ENCODE measurements at places on chromosomes 2 and 18. TPM values are rescaled to one million over a fixed set of nuclear protein-coding genes. Genes with fewer than 3 reads are reported as not detected.

- no peaks in the 10 kb centered on the region for H3K36me3 ChIP-seq
- no peaks in the 10 kb centered on the region for H3K27me3 ChIP-seq
- no peak for DNase-seq
Measured at GRCh38 chr2:19800796-19801195, 101.0 kb downstream of the TTC32 start.

- H3K27ac ChIP-seq: no peak overlapping the region
- no peak for DNase-seq
- H3K36me3 ChIP-seq: no peaks in the 10 kb centered on the region
- no peaks in the 10 kb centered on the region for H3K4me1 ChIP-seq
Measured at GRCh38 chr2:206635015-206635414, 7.3 kb upstream of the FAM237A start.

- peaks cover 16% of the 10 kb centered on the region for H3K4me1 ChIP-seq
- H3K36me3 ChIP-seq: peaks cover 19% of the 10 kb centered on the region
- no peaks in the 10 kb centered on the region for H3K27me3 ChIP-seq
Measured at GRCh38 chr2:171389780-171390179, 44.0 kb downstream of the METTL8 start.

DNA sequence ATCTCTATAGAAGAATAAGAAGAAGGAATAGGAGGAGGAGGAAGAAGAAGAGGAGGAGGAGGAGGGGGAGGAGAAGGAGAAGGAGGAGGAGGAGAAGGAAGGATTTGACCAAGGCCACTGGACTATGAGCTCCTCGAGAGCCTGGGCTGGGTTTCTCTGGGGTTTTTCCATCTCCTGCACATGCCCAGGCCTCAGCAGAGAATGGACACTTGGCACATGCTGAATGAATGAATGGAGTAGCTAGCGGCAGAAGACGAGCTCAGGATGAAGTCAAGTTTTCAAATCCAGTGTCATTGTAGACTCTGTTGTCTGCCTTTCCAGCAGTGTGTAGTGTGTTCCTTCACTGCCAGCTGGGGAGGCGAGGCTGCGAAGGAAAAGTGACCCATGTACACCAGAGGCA, 2.2 kb downstream of the MYO7B start:
- H3K27ac ChIP-seq: no peak overlapping the region
- no peak overlapping the region for H3K4me3 ChIP-seq
- no peaks in the 10 kb centered on the region for H3K4me1 ChIP-seq
- no peaks in the 10 kb centered on the region for H3K27me3 ChIP-seq
- DNase-seq: no peak

DNA sequence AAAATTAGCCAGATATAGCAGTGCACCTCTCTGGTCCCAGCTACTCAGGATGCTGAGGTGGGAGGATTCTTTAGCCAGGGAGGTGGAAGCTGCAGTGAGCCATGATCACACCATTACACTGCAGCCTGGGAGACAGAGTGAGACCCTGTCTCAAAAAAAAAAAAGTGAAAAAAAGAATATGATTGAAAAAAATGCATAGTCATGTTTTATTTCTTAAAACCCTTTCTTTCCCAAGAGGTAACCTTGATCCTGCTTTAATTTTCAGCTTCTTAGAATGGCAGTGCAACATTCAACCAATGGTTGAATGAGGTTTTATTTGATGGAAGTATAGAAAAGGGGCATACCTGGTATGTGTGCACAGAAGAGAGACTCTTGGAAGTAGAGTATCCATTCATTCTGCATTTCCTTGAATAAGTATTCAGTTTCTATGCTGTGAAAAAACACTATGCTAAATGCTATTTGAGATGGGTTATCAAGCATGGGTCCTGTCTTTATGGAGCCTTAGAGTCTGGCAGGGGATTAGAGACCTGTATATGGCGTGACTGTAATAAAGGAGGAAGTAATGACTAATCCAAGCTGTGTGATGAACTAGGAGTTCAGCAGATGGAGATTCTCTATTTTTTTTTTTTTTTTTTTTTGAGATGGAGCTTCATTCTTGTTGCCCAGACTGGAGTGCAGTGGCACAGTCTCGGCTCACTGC, 146.3 kb downstream of the WDSUB1 start:
- no peak for DNase-seq
- H3K27me3 ChIP-seq: no peaks in the 10 kb centered on the region
- no peaks in the 10 kb centered on the region for H3K4me1 ChIP-seq
- H3K36me3 ChIP-seq: no peaks in the 10 kb centered on the region

Gene CYRIA
- total RNA-seq: 1.2 TPM

DNA sequence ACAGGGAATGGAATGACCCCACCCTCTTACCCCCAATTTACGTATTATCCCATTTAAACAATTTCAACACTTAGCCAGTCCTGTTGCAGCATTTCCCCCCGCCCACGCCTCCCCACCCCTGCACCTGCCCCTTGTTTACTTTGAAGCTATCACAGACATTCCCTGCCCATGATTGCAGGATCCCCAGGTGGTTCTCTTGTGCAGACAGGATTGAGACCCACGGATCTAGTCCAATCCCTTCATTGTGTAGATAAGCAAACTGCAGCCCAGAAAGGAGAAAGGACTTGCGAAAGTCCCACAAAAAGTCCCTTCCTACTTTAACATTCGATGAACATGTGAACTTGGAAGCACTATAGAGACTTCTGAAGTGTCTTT, 38.9 kb downstream of the TMEM17 start:
- H3K27ac ChIP-seq: no peak overlapping the region
- no peaks in the 10 kb centered on the region for H3K27me3 ChIP-seq
- H3K4me3 ChIP-seq: no peak overlapping the region
- DNase-seq: no peak

GRCh38 chr2:20135631-20136050, 84.2 kb upstream of the LAPTM4A start:
- peak; percentile 50 for DNase-seq
- H3K4me1 ChIP-seq: no peaks in the 10 kb centered on the region
- H3K36me3 ChIP-seq: no peaks in the 10 kb centered on the region
- H3K27me3 ChIP-seq: peaks cover 8% of the 10 kb centered on the region
- H3K27ac ChIP-seq: no peak overlapping the region

All from activated naive CD4-positive, alpha-beta T cell treated with anti-CD3 and anti-CD28 coated beads for 36 hours (primary cell).